ENCODE measurements at places on chromosomes 7 and 10.

GRCh38 chr10:112715581-112715980, 234.5 kb upstream of the TCF7L2 start:
- H3K4me3 ChIP-seq: no peak overlapping the region
- DNase-seq: no peak
- no peak overlapping the region for H3K27ac ChIP-seq
- H3K27me3 ChIP-seq: no peaks in the 10 kb centered on the region
- no peaks in the 10 kb centered on the region for H3K4me1 ChIP-seq

- peak overlapping the region; percentile 93 for H3K27ac ChIP-seq
- peak overlapping the region; percentile 94 for H3K4me3 ChIP-seq
- H3K36me3 ChIP-seq: peaks cover 59% of the 10 kb centered on the region
- no peaks in the 10 kb centered on the region for H3K27me3 ChIP-seq
- no peak for DNase-seq
Observed at GRCh38 chr7:150738092-150738491, 874 bp downstream of the GIMAP5 start.

- peaks cover 7% of the 10 kb centered on the region for H3K4me1 ChIP-seq
- no peak overlapping the region for H3K4me3 ChIP-seq
- peaks cover 6% of the 10 kb centered on the region for H3K27me3 ChIP-seq
- H3K27ac ChIP-seq: no peak overlapping the region
- peaks cover 8% of the 10 kb centered on the region for H3K36me3 ChIP-seq
Observed at GRCh38 chr10:102188298-102188940, 36.2 kb downstream of the NOLC1 start.

DNA sequence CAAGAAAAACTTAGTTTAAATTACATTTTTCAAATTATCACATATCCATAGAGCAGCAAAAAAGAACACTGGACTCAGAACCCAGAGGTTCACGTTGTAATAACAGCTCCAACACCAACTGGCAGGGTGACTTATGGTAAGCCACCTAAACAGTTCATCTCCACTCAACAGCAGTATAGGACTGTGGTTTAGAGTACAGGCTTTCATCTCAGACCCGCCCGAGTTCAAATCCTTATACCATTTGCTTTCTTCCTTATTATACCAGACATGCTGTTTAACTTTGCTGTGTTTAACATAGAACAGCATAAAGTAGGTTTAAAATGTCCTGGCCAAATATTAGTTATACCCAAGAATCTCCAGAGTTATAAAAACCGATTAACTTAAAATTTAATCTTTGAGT, 97.9 kb downstream of the ARHGAP21 start:
- H3K36me3 ChIP-seq: no peaks in the 10 kb centered on the region
- H3K4me1 ChIP-seq: peaks cover 15% of the 10 kb centered on the region
- H3K4me3 ChIP-seq: no peak overlapping the region
- H3K27me3 ChIP-seq: no peaks in the 10 kb centered on the region
- DNase-seq: no peak

GRCh38 chr7:46764100-46764936, 817.6 kb downstream of the TNS3 start:
- H3K27me3 ChIP-seq: no peaks in the 10 kb centered on the region
- no peak for DNase-seq
- H3K4me3 ChIP-seq: no peak overlapping the region
- no peaks in the 10 kb centered on the region for H3K36me3 ChIP-seq
- H3K27ac ChIP-seq: no peak overlapping the region

GRCh38 chr7:16130111-16131110, 290.9 kb downstream of the CRPPA start:
- no peaks in the 10 kb centered on the region for H3K36me3 ChIP-seq
- no peaks in the 10 kb centered on the region for H3K4me1 ChIP-seq
- no peak for DNase-seq
- no peak overlapping the region for H3K27ac ChIP-seq
- H3K27me3 ChIP-seq: no peaks in the 10 kb centered on the region
- H3K4me3 ChIP-seq: no peak overlapping the region

DNA sequence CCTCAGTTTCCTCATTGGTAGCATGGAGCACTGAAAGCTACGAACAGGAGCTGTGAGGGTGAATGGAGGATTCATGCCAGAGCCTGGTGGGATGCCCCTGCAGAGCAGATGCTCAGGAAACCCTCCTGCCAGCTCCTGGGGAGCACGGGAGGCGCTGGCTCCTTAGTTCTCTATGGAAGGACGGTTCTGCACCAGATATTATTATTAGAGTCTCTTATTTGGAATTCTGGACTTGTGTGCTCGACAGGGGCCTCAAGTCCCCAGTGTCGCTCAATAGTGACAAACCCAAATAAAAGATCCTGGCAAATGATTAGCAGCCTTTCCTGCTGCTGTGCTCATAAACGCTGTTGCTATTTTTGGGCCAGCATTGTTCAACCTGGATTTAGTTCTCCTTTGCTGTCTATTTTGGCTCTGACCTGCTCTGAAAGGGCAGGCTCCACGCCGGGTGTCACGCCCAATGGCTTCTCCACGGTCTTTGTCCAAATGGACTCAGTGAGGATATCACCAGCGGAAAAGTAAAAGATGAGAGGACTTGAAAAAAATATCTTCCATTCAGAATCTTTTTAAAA, 23.0 kb upstream of the KLF6 start:
- no peaks in the 10 kb centered on the region for H3K27me3 ChIP-seq
- peak overlapping the region; percentile 77 for H3K4me3 ChIP-seq
- peaks cover 86% of the 10 kb centered on the region for H3K4me1 ChIP-seq

- no peak overlapping the region for H3K4me3 ChIP-seq
- H3K36me3 ChIP-seq: no peaks in the 10 kb centered on the region
- no peaks in the 10 kb centered on the region for H3K4me1 ChIP-seq
- H3K27me3 ChIP-seq: peaks cover 4% of the 10 kb centered on the region
- H3K27ac ChIP-seq: no peak overlapping the region
Observed at GRCh38 chr7:117412946-117413559, 14.2 kb downstream of the ASZ1 start.

All from T-helper 2 cell treated with Interferon-gamma antibody and Interleukin-4, amounts not matched to agents 5 μg/mL and 100 μg/mL, for 36 hours (primary cell).